ENCODE measurements at places on chromosomes 3 and 15.
A peak's percentile ranks its signal among the peaks of the same experiment; 100 is the strongest.

DNA sequence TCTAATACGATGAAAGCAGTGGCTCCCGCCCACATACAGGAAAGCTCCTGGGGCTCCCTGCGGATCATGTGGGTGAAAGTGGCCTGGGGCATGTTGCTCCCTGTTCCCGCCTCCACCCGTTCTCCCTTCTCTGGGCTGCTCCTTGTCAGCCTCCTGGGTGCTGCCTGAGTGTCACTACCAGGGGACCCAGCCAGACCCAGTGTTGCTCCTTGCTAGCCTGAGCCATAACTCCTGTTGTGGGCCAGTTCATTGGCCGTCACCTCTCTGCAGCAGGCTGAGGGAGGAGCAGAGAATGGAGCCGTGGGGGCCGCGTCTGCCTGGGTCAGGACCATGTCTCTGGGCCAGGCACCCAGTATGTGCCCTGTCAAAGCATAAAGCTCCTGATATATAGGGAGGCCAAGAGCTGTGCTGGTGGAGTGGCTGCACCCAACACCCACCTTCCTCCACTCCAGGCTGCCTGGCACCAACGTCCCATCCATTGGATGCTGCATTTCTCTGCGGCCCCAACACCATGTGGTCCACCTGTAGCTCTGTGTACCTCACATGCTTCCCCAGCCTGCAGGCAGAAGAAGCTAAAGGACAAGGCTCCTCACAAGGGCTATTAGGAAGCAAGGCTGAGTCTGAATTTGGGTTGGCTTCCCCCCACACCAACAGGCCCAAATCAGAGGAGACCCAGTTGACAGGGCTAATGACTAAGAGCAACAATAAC, 40.5 kb downstream of the KLF13 start:
- DNase-seq = no peak

- DNase-seq = no peak
Observed at GRCh38 chr15:94047566-94047965, 183.8 kb upstream of the MCTP2 start.

- no peak for DNase-seq
Observed at GRCh38 chr3:39234651-39235050, 42.3 kb upstream of the XIRP1 start.

GRCh38 chr15:94237903-94238302, 6.5 kb downstream of the MCTP2 start:
- no peak for DNase-seq

DNA sequence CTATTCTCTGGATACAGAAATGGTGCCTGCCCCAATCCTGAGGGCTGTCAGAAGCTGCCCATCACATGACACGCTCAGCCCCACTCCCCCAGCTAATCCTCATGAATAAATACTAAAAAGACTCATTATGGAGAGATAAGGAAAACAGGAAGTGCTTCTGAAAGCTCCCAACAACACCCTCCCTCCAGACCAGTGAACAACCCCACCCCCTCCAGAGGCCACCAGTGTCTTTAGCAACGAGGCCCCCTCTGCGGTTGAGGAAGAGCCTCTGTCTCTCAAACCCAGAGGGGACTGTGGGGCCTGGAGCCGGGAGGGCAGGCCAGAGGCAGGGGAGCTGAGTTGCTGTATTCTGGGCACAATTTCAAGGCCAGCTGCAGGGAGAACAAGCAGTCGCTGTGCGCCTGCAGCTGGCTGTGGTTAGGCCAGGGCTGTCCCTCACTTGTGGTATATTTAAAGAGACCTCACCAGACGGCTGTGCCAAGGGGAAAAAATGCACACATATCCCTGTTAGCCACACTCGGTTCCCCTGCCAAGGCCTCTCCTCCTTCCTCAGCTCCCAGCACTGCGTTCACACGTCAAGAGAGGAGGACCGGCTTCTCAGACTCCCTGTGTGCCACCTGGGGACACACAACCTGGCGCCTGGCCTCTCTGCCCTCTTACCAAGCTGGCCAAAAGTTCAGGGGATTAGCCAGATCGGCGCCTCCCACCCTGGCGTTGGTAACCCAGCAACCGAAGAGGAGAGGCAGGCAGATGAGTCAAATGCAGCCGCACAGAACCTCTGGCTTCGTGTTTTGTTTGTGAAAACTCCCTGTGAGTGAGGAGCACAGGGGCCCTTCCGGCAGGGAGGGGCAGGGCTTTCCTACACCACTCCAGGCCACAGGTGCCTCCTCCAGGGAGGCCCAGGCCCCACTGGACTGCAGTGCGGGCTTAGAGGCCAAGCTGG, 101.2 kb upstream of the ETV5 start:
- peak; percentile 50 for DNase-seq

GRCh38 chr15:49622561-49622960, 1.7 kb downstream of the DTWD1 start:
- DNase-seq = no peak

DNA sequence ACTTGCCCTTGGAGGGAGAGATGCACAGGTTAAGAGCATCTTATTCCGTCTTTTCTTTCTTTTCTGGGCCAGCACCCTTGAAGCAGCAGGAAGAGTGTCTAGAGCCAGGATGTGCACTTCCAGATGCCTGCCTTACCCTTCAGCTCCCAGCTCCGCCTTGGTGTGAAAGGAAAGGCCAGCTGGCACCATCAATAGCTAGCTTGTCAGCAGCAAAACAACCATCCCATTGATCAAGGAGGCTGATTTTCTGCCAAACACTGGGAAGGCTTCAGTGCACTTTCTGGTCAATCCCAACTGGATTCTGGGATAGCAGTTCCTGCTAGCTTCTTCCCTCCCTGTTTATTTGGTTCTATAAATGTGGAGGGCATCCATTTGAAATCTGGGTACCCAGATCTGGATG, 110.9 kb upstream of the GALNT15 start:
- DNase-seq = no peak

DNA sequence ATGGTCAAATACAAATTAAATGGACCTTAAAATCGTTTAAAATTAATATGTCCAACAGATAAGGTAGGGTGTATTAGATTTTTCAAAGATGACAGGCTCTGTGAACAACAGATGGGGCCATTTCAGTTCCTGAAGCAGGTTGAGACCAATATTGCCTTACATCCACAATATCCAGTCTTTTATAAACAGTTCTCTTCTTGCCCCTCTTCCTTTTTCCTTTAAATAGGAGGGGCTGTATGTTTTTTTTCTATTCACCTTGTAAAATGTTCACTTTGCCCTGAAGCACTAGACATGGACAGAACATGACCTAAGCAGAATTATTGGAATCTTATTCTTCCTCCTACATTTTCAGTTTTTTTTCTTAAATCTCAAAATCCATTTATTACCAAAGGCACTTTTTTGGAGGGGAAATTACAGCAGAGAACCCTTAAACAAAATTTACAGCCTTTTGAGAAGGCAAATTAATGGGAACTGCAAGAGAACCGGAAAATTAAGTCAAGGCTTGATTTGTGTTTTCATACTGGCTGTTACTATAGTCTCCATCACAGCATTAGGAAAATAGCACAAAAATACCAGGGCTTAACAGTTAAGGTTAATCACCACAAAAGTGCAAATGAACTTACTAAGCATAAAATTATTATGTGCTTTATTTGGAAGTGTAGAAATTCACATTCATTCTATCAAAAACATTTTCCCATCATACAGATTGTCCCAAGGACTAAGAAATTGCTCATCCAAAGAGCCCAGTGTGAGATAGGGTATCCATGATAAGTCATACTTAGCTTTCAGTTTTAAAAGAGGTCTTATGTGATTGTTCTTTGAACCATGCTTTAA, 55.8 kb downstream of the CMSS1 start:
- no peak for DNase-seq

DNA sequence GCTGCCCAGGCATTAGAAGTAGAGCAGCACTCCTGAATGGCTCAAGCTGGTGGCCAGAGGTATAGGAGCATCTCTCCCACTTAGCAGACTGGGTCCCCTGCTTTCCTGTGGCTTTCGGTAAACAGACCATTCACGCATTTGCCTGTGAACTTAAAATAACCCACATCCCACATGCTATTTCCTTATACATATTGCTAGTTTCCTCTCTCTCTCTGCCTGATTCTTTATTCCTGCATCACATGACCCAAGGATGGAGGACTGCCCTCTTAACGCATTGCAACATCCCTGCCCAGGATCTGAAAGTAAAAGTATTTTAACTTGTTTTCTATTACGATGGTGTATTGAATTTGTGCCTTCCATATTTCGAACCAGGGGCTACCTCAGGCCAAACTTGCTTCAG, 43.4 kb upstream of the NLGN1 start:
- no peak for DNase-seq

GRCh38 chr3:42755681-42756578, 17.1 kb downstream of the CCDC13 start:
- no peak for DNase-seq

DNA sequence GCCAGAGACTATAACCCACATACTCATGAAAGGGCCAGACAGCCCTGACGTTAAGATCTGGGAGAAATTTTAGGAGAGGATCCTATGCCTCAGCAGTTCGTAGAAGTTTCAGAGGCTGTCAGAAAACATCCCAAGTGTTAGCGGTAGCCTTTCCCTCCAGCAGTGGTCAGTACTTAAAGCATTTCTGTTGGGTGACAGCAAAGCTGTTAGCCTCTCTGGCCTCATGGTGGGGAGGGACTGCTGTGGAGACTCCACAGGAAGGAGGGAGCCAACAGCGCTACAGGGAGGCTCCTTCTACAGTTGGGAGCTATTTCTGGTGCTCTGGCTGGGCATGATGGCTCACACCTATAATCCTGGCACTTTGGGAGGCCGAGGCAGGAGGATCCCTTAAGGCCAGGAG, 27.4 kb downstream of the IDH2 start:
- DNase-seq = no peak

GRCh38 chr15:73114064-73114463, 61.8 kb downstream of the NEO1 start:
- no peak for DNase-seq

DNA sequence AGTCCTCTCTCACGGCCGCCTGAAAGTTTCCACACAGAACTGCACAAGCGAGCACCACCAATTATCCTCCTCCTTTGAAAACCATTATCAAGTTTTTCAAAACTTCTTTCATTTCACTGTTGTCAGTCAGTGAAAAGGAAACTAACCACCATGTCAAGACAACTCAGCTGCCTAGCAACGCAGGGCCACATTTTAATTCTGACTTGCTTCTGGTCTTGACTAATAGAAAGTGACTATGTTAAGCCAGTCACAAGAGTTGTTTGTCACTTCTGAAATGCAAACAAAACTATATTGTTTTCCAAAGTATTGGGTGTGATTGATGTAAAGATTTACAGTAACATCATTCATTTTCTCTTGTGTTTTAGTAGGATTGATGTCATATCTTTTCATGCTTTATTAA, 612.8 kb upstream of the AGTR1 start:
- DNase-seq = no peak

- DNase-seq = no peak
Observed at GRCh38 chr3:134658555-134658954, 7.7 kb upstream of the KY start.

Measured in amniotic stem cell (primary cell).